CD8-positive, alpha-beta T cell (primary cell): ENCODE measurements at places on chromosomes 2 and 18.

DNA sequence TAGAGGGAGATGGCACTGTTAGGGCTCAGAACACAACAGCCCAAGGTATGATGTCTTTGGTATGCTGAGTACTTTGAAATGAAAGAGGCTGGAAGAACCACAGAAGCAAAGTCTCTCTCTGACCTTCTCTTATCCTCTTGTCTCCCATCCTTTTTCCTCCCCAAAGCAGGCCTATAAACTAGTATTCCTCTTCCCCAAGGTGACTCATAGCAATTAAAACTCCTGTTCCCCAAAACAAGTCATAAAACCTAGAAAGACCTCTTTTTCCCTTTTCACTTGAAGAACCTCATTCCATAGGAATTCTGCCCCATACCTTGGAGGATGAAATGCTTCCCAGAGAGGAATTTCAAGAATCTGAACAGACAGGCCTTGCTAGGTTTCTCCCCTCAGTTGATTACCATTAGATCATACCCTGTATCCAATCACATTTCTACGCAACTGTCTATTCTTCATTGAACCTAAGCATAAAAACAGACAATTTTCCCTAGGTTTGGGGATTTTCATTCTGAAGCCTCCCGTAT lies 25.7 kb downstream of the MDH1 start:
- DNase-seq, result no peak

GRCh38 chr2:142944721-142945120 lies 67.3 kb downstream of the KYNU start:
- DNase-seq, result no peak

- DNase-seq, result no peak
Measured at GRCh38 chr2:237864940-237865622, 5.7 kb downstream of the RAMP1 start.

- DNase-seq, result no peak
Measured at GRCh38 chr2:143843686-143844085, 676.2 kb downstream of the ZEB2 start.

DNA sequence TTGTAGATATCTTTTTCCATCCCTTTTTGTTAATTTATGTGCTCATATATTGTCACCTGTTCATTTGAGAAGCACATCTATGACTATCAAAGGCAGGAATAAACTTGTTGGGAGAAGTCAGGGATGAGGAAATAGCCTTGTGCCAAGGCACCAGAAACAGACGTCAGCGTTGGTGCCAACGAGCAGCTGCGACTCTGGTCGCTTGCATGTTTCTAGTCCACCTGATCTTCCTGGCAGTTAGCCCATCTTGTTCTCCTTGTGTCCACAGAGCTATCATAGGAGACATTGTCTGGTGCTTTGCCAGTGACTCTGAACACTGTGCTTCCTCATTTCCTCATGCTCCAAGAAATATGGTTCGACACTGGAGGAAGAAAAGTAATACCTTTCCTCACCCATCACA lies 374.4 kb downstream of the PTPRM start:
- no peak for DNase-seq

GRCh38 chr18:57748770-57749603 lies 54.1 kb downstream of the ATP8B1 start:
- no peak for DNase-seq

DNA sequence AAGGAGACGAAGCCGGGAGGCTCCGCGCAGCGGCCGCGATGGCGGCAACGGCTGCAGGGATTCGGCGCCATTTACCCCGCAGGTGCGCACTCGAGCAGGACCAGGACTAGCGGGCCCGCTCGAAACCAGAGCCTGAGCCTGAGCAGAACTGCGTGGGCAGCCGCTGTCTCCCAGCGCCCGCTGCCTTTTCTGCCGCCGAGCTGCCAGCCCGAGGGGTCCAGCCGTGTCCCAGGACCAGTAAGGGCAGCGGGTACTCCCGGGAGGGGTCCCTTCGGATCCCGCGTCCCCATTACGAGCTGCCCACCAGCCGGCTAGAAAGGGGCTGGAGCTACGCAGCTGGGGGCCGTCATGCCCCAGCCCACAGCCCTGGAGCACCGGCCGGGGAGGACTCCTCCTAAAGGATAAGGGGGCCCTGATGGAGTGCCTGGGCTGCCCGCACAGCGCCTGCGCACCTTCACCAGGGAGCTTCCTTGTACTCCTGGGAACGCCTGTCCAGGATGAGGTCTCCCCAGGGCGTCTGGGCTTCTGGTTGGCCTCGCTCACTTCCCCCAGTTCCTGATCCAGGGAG lies 9.9 kb downstream of the ALPP start:
- no peak for DNase-seq

GRCh38 chr2:61423714-61424113 lies 47.2 kb downstream of the USP34 start:
- DNase-seq, result no peak

GRCh38 chr2:69385443-69386151 lies 1.4 kb downstream of the GFPT1 start:
- no peak for DNase-seq

GRCh38 chr18:10077986-10078385 lies 164.2 kb downstream of the VAPA start:
- DNase-seq, result no peak

DNA sequence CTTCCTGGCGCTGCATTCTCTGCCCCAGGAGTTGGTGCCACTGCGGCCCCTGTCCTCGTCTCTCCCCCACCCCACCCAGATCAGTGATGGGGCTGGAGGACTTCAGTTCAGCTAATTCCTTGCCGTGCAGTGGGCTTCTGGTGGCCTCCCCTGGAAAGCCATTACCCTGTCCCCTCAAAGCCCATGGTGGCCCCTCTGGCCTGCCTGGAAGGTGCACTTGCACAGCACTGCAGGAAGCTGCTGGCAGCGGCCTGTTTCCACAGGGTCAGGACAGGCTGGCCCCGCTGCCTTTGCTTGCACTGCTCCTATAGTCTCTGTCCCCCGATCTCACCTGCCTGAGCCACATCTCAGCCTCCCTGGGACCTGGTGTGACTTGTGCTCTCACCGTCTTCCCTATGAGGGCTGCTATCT lies 105.1 kb downstream of the USP40 start:
- no peak for DNase-seq

DNA sequence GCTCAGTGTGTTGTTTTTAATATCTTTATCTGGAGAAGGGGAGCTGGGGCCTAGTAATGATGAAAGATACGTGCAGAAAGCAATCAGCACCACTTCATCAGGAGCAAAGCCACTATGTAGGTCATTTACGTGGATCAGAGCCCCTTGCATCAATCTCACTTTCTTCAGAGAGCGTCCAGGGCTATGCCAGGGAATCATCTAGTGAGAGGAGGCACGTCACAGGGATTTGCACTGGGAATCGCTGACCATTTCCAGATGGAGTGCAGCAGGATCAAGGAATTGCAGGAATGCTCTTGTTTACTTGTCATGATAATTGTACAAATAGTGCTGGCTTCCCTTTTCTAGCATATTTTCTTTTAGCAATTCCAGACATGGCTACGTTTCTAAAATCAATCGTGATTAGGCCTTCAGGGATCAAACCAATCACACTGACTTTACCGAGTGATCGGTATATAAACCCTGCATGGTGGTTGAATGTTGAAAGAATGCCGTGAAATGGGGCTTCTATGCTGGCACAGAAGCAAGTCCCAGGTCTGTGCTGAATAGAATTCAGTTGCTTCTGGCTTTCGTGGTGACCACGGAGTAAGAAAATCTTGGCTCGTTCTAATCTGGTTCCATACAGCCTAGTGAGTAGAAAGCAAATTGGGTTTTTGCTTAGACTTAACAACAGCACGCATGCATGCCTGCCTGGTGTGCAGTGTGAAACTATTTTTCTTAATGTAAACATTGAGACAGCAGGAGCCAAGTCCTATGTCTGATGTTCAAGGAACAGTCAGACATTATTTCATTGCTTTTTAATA lies 122.8 kb downstream of the TMEM200C start:
- DNase-seq, result no peak

- peak; percentile 7 for DNase-seq
Measured at GRCh38 chr2:100235098-100235497, 87.2 kb downstream of the LONRF2 start.

DNA sequence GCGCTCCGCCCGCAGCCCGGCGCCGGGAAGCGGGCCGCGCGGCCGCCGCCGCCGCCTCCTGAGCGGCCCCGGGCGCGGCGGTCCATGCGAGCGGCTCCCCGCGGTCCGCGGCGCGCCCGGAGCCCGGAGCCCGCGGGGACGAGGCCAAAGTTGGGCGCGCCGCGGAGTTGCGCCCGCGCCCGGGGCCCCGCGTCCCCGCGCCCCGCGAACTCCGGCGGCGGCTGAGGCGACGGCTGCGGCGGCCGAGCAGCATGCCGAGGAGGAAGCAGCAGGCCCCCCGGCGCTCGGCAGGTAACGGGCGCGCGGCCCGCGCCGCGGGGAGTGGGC lies 992 bp downstream of the TSHZ1 start:
- DNase-seq, result peak; percentile 14

DNA sequence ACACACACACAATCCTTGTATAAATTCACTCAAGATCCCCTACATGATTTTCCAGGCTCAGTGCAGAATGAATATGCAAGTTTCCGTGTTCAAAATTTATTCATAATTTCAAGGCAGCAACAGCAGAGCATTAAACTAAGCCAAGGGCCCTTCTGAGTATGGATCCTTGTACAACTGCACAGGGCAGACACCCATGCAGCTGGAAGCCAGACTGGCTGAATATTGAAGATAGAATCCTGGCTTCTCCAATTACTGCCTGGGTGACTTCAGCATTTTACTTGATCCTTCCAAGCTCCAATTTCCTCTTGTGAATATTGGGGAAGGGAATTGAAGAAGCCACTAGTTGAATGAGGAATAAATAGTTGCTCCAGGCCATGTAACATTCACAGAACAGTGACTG lies 267.9 kb upstream of the REG3G start:
- DNase-seq, result no peak

- DNase-seq, result no peak
Measured at GRCh38 chr18:76232779-76233178, 262.3 kb downstream of the ZNF516 start.

DNA sequence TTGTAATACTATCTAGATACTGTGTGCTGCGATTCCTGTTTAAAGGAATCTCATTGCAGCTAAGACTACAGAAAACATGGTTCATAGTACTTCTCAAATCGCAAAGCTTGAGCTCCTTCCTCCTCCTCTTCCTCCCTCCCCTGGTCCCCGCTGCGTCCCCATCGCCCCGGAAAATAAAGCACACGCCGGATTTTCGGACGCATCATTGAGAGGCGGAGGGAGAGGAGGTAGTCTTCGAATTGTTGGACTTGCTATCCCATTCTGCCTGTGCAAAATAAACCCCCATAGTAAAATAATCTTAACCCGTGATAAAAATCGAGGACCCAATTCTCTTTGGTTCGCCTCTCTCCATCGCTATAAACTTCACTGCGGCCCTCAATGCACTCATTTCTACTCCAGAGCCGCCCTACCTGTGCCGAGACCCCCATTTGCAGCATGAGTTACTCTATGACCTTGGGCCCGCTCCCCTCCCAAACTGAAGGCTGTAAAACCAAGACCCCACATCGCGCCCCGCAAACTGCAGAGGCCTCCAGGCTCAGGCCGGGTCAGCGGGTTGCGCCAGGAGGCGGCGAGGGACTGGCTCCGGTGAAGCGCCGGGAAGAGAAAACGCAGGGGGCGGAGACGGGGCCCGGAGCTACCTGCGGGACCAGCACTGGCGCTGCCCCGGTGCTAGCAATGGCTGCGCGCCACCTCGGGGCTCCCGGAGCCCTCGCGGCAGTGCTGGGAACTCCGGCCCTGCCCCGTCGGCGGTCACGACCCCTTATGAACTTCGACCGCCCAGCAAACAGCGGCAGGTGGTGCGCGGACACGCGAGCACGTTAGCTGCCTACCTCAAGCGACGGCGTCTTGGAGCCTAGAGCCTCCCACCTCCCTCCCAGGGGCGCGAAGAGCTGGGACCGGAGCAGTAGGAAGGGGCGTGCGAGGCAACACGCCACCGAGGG lies 649 bp downstream of the ESCO1 start:
- DNase-seq, result peak; percentile 47

DNA sequence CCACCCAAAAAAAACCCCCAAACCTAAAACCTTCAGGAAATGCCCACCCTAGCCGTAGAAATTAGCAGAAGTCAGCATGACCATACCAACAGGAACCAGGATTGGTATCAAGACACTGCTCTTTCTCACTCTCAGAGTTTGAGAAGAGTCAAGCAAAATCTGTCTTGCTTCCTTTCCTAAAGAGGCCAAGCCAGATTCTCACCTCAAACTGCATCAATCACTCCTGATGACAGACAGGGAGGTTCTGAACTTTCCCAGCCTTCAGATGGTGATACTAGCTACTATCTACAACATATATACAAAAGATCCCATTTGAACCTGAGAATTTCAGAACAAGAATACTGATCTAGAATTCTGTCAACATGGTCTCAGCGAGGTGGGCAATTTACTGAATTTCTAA lies 29.7 kb downstream of the CCDC93 start:
- DNase-seq, result no peak

GRCh38 chr2:196266351-196266750 lies 95.0 kb upstream of the STK17B start:
- no peak for DNase-seq

GRCh38 chr2:226063704-226064440 lies 664.4 kb downstream of the NYAP2 start:
- DNase-seq, result no peak

DNA sequence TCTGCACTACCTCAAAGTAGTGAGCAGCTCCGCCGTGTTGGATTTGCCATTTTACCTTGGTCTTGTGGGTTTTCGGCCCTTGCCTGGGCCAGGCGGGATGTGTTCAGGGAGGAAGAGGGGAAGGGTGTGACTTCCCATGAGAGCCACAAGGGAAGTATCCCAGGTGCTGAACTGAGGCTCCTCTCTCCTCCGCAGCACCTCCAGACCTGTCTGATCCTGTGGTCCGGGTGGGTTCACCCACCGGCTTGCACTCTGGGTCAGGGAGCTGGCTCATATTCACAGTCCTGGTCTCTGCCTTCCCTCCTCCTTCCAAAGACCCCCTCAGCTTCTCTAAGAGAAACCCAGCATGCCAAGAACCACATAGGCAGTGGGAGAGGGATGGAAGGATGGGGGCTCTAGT lies 235.8 kb downstream of the SEPTIN10 start:
- no peak for DNase-seq

- no peak for DNase-seq
Measured at GRCh38 chr2:180056367-180057118, 49.4 kb upstream of the CWC22 start.

DNA sequence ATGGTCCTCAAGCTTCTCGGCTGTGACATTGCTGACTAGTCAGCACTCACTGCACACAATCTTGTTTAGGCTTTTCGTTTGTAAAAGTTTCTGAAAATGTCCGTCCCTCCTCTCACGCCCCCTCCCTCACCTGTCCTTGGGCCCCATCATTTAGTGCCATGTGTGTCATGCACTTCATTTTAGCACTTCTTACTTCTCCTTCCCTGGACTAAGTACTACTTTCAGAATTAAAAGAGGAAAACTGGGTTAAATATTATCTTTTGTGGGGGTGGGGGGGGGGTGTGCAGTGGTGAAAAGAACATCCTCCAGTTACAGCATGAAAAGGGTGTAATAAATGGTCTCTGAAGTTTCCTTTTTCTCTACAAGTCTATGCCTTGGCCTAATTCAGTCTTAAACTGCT lies 182.0 kb upstream of the SP5 start:
- no peak for DNase-seq

DNA sequence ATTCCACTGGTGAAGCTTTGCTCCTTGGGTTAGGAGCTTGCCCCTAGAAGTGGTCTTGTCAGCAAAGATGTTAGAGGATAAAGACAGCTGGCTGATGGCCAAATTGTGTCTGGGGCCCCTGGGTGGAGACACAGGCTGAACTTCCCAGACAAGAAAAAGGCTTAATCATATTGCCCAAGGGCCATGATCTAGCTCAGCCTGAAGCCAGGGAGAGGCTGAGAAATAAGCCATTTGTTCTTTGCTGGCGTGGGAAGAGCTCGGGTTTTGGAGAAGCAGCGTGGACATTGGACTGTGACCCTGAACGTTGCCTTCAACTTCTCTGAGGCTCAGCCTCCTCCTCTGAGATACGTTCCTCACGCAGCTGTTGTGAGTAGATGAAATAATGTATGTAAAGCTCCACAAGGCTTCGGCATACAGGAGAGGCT lies 153.0 kb downstream of the ZFP36L2 start:
- no peak for DNase-seq
